ENCODE measurements at places on chromosomes 11 and 22.

DNA sequence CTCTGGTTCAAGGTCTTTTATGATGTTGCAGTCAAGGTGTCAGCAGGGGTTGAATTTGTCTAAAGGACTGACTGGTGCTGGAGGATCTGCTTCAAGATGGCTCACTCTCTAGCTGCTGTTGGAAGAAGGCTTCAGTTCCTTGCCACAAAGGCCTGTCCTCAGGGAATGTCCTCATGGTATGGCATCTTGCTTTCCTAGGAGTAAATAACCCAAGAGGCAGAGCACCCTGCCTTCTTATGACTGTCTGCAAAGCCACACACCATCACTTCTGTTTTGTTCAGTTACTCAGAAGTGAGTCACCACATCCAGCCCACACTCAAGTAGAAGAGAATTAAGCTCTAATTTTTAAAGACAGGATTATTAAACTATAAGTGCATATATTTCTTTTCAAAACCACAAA, 45.2 kb downstream of the PLAAT5 start:
- peak; percentile 3 for DNase-seq

GRCh38 chr11:10459029-10459970, 4.2 kb downstream of the AMPD3 start:
- peak; percentile 60 for DNase-seq

DNA sequence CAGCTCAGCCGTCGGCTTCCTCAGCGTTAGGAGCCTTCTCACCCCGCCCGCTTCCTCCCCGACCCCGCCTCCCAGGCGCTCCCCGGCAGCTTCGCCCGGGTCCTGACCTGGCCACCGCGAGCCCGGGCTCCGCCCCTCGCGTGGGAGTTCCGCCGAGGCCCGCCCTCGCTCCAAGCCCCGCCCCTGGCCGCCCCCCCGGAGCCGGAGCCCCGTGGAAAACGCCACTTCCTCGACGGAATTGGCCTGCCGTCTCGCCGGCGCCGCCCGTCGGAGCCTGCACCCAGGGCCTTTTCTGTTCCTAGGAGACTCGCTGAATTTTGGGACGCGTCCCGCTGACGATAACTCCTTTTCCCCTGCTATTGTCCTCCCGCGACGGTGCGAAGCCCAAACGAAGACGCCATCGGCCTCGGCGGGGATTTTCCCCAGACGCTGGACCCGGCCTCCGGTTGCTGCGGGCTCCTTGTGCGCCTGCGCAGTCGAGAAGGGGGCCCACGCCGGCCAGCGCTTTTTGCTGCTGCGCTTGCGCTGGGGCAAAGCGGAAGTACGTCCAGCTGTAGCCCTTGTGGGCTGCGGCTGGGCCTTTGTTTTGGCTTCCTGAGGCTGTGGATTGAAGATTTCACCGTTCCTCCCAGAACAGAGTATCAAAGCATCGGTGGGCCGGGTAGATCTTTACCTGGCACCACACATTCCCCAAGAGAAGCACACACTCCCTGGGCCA, 10.0 kb downstream of the RELA start:
- peak; percentile 98 for DNase-seq

- no peak for DNase-seq
These were observed 41.9 kb downstream of the MORC2 start for GRCh38 chr22:30926706-30927105.

- peak; percentile 89 for DNase-seq
These were observed at the start of gene PITPNM1 for GRCh38 chr11:67504950-67505581. TSS of gene PITPNM1 (minus strand) at chr11:67505363. CDS start at chr11:67504180, 1,183 bp downstream.

- no peak for DNase-seq
These were observed 1.9 kb downstream of the SCYL1 start for GRCh38 chr11:65526744-65527143.

GRCh38 chr11:129275828-129276227, 83.7 kb upstream of the ARHGAP32 start:
- DNase-seq = no peak

DNA sequence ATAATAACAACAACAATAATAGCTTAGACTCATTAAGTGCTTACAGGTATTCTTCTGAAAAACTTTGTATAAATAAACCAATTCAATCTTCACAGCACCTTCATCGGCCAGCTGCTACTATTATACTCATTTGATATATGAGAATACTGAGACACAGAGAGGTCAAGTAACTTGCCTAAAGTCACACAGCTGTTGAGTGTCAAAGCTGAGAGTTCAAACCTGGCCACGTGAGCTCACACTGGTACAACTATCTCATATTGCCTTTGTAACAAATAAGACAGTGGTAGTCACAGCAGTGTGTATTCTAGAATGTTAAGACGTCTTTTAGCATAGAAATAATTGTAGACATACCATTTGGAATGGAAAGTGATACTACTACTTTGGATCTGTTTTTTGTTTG, 268.5 kb downstream of the NTM start:
- DNase-seq = no peak

DNA sequence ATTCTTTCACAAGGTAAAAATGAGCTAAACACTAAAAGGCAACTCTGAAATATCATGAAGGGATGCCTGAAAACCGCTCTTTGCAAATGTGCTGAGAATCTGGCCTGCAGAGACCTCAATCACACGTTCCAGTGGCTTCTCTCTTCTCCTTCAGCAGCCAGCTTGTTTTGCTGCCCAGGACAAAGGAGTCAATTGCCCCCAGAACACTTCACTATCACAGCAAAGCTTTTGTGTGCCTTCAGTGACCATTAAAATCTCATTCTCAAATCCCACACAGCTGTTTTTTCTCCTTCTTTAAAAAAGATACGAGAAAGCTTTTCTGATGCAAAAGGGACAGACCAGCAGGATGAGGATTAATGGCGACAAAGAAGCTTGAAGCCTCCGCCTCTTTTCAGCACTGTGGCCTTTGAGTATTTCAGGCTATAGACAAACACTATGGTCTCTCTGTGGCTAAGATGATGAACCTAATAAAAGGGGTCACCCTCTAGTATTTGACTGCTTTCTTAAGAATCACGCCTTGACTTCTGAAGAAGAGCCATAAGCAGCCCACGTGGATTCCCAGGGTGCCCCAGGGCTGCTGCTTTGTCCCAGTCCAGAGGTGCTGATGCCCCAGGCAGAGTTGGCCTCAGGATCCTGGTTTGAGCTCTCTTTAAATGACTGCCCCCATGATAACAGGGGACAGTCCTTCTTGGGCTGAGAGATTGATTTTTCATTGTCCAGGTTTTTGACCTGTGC, 33.4 kb upstream of the NRIP3 start:
- DNase-seq = no peak

GRCh38 chr22:19622061-19622441, 92.3 kb upstream of the SEPTIN5 start:
- DNase-seq = no peak

DNA sequence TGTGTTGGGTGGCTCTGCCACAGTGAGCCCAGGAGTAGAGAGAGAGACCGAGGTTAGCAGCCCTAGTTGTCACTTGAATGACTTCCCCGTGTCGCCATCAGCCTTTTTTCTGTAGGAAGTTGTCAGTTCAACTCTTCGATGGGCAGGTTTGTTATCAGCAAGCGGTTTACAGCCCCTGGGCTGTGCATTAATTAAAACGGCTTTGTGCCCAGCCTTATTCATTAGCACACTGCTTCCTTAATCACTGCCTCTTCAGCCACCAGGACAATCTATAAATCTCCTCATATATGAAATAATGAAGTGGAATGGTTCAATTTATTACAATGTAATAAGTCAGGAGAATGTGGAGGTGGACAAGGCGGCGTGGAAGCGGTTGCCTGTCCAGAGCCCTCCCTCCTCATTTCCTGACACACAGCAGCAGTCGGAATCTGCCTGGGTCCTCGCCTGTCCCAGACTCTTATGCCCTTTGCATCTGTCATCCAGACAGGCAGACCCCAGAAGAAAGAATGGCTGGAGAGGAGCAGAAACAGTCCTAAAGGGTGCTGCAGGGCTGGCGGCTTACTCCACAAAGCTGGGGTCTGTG, 122.4 kb upstream of the OPCML start:
- DNase-seq = no peak

GRCh38 chr11:13970986-13971385, 8.5 kb downstream of the SPON1 start:
- peak; percentile 16 for DNase-seq

- DNase-seq = no peak
These were observed 424.5 kb downstream of the OPCML start for GRCh38 chr11:133107763-133108162.

- DNase-seq = no peak
These were observed 33.3 kb downstream of the APOL6 start for GRCh38 chr22:35681454-35682052.

DNA sequence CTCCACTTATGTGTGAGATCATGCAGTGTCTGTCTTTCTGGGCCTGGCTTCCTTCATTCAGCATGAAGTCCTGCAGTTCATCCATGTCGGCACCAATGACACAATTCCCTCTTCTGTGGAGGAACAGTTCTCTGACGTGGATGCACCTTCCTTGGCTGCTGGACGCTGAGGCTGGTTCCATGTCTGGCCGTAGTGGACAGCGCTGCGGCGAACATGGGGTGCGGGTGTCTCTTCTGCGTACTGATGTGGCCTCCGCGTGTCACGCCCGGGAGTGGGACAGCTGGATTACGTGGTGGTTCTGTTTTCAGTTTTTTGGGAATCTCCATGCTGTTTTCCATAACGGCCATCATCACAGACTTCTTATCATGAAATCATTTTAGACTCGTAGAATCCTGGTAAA, 16.9 kb upstream of the MUC2 start:
- DNase-seq = no peak

DNA sequence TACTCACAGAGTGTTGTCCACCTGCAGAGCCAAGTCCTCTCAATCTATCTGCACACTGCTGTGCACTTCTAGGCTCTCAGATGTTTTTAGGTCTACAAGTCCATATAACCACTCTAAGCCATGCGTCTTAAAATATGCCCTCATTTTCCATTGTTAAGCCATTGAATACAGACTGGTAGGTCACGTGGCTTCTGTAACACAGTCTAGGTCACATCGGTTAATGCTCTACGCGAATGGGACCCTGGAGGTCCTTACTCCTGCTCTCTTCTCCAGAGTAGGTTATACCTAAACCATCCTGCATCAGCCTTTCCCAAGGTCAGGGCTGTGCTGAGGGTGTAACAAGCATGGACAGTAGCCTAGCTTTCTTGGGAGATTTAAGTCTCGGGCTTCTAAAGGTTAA, 819 bp downstream of the JAML start:
- DNase-seq = no peak

GRCh38 chr11:7511401-7511800, 2.4 kb upstream of the PPFIBP2 start:
- no peak for DNase-seq

- DNase-seq = no peak
These were observed 245.8 kb downstream of the KIRREL3 start for GRCh38 chr11:126754591-126755426.

GRCh38 chr22:48605125-48605524, 1222.5 kb downstream of the BRD1 start:
- DNase-seq = no peak

- no peak for DNase-seq
These were observed 38.4 kb upstream of the PHF21A start for GRCh38 chr11:46159680-46160079.

DNA sequence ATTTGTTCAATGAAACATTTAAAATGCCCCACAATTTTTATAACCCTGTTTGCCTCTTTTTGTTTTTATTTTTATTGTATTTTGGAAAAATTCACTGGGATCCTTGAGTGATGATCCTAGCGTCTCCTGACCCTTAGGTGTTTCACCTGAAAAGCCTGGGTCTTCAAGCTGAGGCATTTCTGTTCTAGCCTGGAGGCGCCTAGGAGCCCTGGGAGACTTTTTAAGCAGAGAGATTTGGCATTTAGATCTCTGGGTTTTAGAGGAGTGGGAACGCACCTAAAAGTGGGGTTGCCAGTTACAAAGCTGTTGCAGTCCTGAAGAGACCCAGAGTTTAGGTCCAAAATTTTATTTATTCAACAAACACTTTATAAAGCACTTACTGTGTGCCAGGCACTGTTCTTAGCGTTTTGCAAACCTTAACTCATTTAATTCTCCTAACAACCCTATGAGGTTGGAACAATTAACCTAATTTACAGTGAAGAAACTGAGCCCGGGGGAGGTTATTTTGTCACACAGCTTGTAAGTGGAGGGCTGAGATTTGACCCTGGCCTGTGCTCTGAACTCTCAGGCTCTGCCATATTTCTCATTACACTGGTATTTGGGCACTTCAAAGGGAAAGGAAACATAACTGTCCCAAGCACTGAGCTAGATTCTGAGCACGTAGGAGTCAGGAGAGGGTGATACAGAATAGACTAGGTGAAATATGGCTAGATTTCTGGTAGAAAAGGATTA, 834 bp upstream of the FADS1 start:
- DNase-seq = no peak

DNA sequence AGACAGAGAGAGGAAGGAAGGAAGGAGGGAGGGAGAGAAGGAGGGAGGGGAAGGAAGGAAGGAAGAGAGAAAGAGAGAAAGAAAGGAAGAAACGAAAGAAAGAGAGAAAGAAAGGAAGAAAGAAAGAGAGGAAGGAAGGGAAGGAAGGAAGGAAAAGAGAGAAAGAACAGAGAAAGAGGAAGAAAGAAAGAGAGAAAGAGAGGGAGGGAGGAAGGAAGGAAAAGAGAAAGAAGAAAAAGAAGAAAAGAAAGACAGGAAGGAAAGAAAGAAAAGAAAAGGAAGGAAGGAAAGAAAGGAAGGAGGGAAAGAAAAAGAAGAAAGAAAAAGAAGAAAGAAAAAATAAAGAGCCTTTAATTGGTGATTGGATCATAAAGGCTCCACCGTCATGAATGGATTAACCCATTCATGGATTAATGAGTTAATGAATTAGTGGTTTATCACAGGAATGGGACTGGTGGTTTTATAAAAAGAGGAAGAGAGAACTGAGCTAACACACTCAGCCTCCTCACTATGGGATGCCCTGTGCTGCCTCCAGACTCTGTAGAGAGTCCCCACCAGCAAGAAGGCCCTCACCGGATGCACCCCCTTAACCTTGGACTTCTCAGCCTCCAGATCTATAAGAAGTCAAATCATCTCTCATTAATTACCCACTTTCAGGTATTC, 9.0 kb upstream of the PLAAT2 start:
- no peak for DNase-seq

DNA sequence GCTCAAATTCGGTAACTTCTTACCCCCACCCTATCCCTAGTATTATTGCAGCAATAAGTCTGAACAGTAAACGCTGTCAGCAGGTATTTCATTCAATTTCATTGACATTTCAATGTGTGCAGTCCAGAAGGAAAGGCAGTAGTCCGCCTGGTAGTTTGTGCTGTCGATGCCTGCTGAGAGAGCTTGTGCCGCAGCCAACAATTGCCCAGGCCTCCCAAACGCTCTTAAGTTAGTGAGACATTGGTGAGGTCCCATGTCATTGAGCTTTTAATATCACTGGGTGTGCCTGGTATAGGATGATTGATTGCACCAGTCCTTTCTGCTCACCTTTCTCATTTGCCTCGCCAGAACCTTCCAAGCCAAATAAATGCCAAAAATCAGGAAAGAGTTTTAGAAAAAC, 28.1 kb downstream of the ALKBH3 start:
- no peak for DNase-seq

Measured in activated naive CD8-positive, alpha-beta T cell treated with anti-CD3 and anti-CD28 coated beads, Interleukin-2, amount 50 U/mL, for 24 hours (primary cell).